ENCODE measurements at places on chromosomes 16 and 17.

GRCh38 chr17:69084911-69085310 lies 24.2 kb upstream of the ABCA9 start:
- peak; percentile 2 for DNase-seq

GRCh38 chr17:1724869-1725641 lies 551 bp downstream of the WDR81 start:
- DNase-seq, result no peak

DNA sequence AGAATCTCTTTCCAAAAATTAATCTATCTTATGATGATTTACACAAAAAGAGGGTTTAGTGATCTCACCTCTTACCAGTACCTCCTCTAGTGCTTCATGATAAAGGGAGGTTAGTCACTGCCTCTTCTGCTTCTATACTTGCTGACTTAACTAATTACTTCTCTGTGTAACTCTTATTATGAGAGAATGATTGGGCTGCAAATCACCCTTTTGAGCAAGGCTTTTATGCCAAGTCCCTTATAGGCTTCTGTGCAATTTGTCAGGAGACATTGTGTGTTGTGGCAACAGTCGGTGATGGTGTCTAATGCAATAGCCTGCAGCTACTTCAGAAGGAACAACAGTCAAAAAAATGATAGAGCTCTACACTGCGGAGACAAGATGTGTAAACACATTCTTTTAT lies 1568.1 kb upstream of the GOT2 start:
- no peak for DNase-seq

DNA sequence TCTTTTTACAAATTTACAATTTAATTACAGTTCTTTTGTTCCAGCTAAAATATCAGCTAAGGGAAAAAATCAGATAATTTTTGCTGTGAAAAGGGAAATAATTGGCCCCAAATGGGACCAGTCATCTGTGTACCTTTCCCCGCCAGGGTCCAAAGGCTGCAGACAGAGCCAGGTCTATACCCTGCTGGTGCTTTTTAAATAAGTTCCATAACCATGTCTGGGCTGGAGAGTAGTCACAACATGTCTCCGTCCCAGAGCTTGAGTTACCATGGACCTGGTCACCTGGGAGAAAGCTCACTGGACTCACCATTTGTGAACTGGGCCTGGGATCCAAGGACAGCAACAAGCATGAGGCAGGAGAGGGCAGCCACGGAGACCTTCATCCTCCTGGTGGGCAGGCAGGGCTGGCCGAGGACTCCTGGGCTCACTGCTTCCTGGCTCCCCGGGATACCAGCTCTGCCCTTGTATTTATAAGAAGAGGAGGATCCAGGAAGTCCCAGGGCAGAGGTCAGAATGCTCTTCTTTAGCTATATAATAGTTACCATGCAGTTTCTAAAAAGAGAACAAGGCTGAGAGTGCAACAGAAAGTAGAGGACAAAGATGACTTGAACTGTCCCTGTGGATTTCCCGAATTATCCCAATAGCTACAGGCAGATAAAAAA lies at the start of gene CCL15:
Gene CCL15 (minus strand): TSS at position 444 of the 662 bp plus-strand sequence. CDS start 61 bp downstream, at position 383.
- DNase-seq, result no peak

- DNase-seq, result no peak
Measured at GRCh38 chr16:72819345-72819744, 228.6 kb downstream of the ZFHX3 start.

DNA sequence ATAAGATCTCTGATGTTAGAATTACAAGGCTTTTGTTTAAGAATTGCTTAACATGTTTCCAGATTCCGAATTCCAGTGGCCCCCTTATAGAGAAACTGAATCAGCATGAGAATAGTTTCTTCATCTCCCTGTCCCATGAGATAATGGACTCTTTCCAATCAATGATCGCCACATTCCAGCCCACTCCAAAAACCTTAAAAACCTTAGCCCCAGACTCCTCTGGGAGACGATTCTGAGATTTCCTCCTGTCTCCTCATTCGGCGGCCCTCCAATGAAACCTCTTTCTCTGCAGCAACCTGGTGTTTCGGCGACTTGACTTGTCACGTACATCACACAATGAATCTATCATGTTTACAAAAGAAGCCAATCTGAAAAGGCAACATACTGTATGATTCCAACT lies 197.1 kb upstream of the PSMD7 start:
- DNase-seq, result no peak

DNA sequence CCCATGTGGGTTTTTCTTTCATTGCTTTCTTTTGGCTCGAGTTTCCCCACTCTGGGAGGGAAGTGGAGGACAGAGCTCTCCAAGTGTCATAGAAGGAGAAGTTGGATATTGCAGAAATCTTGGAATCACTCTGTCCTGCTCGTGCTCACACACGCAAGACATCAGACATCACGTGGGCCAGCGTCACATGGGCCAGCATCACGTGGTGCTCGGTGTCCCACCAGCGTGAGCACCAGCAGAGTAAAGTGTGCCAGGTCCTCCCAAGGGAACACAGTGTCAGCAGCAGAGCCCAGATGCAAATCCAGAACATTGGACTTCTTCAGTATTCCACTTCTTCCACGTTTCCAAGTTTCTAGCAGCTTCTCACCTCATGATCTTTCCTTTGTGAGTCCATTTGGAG lies 327.0 kb downstream of the FOXL1 start:
- DNase-seq, result no peak

GRCh38 chr17:62791767-62792446 lies 16.2 kb downstream of the MARCHF10 start:
- no peak for DNase-seq
